CD4-positive, CD25-positive, alpha-beta regulatory T cell (primary cell): ENCODE measurements at places on chromosomes 2 and 18.
A peak's percentile ranks its signal among the peaks of the same experiment; 100 is the strongest.

DNA sequence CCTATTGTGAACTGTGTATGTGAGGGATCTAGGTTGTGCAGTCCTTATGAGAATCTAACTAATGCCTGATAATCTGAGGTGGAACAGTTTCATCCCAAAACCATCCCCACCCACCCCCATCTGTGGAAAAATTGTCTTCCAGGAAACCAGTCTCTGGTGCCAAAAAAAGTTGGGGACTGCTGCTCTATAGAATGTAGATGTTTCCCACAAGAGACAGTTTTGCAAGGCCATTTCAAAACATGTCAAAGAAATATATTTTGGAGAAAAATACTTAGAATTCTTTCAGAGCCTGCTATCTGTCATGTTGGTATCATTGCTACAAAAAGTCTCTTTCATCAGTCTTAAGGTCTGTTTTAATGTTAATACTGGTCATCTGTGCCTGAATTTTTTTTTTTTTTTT, 4.1 kb upstream of the SLC39A10 start:
- no peak for DNase-seq

DNA sequence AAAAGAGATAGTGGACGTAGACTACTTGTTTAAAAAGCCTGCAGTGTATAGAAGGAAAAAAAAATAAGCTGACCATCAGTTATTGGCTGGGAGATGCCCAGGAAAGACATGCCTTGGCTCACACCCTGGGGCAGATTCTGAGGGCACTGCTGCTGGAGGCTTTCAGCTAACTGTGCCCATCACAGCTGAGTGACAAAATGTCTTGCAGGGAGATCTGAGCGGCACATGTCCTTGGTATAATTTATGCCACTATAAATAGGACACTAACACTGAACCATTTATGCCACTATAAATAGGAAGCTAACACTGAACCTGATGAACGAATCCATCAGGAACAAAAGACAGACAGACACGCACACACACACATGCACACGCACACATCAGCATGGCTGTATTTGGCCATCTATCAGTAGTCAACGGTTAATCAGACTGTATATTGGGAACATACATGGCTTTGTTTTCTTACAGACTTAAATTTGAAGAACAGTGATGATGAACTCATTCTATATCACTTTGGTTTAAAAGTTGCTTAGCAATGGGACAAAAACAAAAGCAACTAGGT, 68.2 kb upstream of the NOSTRIN start:
- no peak for DNase-seq

GRCh38 chr18:57863706-57864105, 60.6 kb upstream of the ATP8B1 start:
- DNase-seq: no peak

DNA sequence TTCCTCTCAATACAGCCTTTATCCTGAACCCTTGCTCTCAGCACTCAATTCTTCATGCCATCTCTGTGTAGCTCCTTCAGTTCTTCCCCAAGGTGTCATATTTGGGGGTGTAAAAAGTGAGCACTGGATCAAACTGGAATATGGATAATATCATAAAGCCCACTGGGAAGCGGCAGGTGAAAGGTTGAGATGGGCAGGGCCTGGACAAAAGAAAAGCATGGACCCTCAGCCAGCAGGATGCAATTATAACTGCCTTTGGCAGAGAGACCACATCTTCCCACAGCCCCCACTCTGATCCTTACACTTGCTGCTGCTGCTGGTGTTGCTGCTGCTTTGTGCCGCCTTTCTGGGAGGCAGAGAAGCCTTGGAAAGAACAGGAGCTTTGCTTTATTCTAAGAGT, 31.2 kb upstream of the STPG4 start:
- DNase-seq: no peak

- no peak for DNase-seq
Measured at GRCh38 chr2:240140511-240140910, at the start of gene OTOS. OTOS (minus strand) TSS chr2:240140658; CDS start chr2:240140326, 332 bp downstream.

GRCh38 chr2:8134985-8135682, 546.7 kb upstream of the ID2 start:
- DNase-seq: no peak

DNA sequence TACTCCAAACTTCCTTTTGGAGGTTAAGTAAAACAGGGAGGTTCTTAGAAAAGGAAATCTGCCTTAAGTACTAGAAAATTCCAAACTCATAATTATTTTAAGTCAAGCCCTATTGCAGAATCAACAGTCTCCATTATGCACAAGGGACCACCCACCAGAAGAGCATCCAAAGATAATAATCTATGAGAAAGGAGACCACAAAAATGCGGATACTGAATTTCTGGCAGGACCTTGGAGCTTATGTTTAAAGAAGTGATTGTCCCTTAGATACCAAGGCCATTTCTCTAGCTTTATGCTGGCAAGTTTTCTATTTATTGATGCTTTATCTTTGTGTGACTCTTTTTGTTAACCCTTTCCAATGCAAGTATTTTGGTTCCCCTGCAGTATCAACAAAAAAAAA, 404.0 kb upstream of the MMADHC start:
- no peak for DNase-seq

DNA sequence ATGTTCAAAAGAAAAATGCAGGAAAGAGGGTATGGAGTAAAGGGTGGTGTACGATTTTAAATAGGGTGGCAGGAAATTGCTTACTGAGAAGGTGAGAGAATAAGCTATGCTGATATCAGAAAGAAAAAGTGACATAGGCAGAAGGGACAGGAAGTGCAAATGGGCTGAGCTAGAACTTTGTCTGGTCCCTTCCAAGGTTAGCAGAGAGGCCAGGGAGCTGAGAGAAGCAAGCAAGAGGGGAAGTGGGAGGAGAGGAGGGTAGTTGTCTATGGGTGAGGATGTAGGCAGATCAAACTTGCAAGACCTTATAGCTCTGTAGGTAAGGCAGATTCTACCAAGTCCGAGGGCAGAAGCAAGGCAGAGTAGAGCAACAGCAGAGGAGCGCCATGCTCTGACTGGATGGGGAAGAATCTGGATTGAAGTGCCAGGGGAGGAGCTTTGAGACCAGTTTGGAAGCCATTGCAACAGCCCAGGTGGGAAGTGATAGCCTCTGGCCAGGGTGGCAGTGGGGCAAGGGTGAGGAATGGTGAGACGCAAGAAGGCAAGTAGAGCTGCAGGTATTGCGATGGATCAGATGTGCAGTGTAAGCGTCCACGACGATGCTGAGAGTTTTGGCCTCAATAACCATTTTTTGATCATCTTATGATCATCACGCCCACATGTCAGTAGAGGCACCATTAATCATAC, 134.4 kb upstream of the APCDD1 start:
- DNase-seq: no peak

DNA sequence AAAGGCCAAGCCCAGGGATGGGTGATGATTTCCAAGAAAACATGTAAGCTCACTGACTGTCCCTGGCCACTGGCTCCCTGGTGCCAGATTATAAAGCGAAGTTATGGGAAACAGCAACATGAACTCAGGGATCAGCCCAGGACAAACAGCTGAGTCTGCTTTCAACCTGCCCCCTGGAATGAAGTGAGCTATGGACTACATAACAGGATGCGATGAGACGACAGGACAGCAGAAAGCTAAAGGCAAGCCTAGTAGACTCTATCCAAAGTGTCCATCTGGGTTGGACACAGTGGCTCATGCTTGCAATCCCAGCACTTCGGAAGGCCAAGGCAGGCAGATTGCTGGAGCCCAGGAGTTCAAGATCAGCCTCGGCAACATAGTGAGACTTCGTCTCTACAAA, 16.6 kb upstream of the KCMF1 start:
- no peak for DNase-seq

GRCh38 chr2:111239581-111240249, 119.0 kb downstream of the BCL2L11 start:
- no peak for DNase-seq

DNA sequence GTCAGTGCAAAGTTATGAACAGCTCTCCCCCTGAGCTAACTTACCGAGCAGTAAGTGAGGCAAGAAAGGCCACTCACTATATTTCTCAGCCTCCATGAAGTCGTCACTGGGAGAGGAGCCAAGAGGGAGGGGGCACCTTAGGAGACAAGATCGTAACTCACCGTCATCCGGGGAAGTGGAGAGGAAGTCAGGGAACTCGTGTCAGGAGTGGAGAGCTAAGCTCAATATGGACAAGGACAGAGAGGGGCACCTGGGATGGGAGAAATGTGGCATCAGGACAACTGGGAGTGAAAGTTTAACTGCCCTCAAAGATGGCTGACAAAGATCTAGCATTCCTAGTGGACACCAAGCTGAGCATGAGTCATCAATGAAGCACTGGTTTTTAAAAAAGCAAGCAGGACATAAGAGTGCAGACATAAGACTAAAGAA, 37.1 kb downstream of the BCL11A start:
- no peak for DNase-seq

GRCh38 chr2:232781765-232782164, 5.4 kb upstream of the KCNJ13 start:
- peak; percentile 55 for DNase-seq

GRCh38 chr2:64910972-64911433, 78.2 kb upstream of the SLC1A4 start:
- DNase-seq: no peak

- no peak for DNase-seq
Measured at GRCh38 chr2:11385847-11386246, 41.4 kb upstream of the ROCK2 start.

DNA sequence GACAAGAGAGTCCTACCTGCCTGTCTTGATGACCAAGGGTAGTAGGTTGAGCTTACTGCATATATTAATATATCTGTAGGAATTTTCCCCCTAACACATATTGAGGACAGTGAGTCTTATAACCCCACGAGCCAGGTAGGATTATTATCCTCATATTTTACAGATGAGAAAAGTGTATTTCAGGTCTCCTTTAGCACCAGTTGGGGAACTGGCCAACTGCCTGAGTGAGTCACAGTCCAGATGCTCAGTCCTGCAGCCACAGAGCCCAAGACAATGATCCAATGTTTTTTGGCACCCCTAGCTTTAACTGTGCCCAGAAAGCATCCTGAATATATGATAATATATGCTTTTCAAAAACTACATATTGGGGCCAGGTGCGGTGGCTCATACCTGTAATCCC, 30.8 kb upstream of the GLS start:
- no peak for DNase-seq

DNA sequence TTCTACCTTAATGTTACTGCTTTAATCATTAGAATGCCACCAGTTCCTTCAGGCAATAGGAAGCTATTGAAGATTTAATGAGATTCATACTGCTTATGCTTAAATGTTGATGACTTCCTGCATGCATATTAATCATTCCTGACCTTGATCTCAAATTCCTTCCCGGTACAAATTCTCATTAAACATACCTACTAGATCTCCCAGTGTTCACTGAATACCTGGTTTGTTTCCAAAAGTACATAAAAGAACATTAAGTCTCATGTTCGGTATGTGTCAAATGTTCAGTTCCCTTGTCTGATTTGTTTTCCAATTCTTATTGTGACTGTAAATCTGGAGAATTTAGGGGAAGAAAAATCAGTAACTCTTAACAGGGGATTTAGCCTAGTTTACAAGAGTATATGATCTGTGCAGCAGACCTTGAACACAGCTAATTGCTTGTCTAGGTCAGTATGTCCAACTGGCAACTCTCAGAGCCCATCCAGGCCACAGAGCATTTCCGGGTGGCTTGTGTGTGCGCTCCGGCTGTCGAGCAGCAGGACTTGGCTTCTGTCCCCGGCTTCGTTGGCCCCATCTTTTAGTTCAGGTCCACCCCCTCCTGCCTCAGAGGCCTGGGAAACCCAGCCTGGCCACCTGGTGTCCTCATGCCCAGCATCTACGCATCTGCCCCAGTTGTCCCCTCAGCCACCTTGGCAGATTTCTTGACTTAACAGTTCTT, 13.1 kb downstream of the METAP1D start:
- no peak for DNase-seq
